WTC11 (cell line): ENCODE measurements at places on chromosomes 1 and 21. TPM values are rescaled to one million over a fixed set of nuclear protein-coding genes. Genes with fewer than 3 reads are reported as not detected.

KCNT2 gene
- 11.6 to 14.2 TPM (median 12.4 TPM) in 3 replicates for total RNA-seq

- no peak for DNase-seq
Observed at GRCh38 chr1:18440385-18441226, 40.1 kb upstream of the KLHDC7A start.

- no peak for DNase-seq
Observed at GRCh38 chr1:70348399-70349165, 5.9 kb downstream of the ANKRD13C start.

GRCh38 chr1:163346326-163346870 is 24.6 kb downstream of the NUF2 start:
- DNase-seq: no peak

DNA sequence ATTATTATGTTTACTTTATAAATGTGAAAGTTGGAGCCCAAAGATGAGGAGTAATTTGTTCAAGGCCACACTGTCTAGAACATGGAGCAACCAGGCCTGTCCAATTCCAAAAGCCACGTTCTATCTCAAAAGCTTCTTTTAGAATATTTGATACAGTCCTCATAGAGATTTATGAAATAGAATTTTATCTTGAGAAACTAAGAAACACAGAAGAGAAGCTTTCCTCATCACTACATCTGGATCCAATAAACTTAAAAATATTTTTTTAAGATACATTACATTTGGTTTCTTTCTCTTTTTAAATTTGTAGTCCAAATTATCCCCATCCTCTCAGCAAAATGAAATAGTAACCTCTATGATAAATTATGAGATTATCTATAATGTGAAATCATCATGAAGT is 58.9 kb downstream of the DDAH1 start:
- no peak for DNase-seq

GJA8 gene
- total RNA-seq: not detected in 3 replicates

TUT4 gene
- 57.4 to 63.6 TPM (median 63.3 TPM) in 3 replicates for total RNA-seq

KRTAP21-2 gene
- not detected in 3 replicates for total RNA-seq

- DNase-seq: no peak
Observed at GRCh38 chr1:184176058-184176457, 124.5 kb downstream of the TSEN15 start.

CAMK1G gene
- 0.28 to 0.96 TPM (median 0.50 TPM) in 3 replicates for total RNA-seq

DNA sequence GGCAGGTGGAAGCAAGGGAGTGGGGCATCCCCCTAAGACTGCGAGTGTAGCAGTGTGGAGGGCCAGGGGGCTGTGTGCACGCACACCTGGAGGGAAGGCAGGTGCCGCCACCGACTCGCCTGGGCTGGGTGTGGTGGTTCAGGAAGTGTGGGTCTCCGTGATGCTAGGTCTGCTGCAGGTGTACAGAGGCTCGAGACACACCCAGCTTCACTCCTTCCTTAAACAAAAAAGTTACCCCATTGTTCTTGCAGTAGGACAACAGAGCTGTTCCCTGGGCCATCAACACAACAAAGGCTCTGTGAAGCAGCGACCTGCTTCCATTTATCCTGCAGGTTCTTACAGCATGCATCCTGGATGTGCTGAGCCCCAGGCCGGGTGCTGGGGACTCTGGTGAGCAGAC is 100.4 kb upstream of the TMEM51 start:
- DNase-seq: no peak

- DNase-seq: no peak
Observed at GRCh38 chr1:89068291-89068690, 3.3 kb upstream of the GBP1 start.
